Naive B cell (primary cell): ENCODE measurements at places on chromosomes 3 and 15. TPM values are rescaled to one million over a fixed set of nuclear protein-coding genes. Genes with fewer than 3 reads are reported as not detected.

CCDC50 gene
- 68.7 TPM for polyA plus RNA-seq

GRCh38 chr3:70570584-70570983 lies 258.1 kb upstream of the MDFIC2 start:
- DNase-seq, result no peak

DNA sequence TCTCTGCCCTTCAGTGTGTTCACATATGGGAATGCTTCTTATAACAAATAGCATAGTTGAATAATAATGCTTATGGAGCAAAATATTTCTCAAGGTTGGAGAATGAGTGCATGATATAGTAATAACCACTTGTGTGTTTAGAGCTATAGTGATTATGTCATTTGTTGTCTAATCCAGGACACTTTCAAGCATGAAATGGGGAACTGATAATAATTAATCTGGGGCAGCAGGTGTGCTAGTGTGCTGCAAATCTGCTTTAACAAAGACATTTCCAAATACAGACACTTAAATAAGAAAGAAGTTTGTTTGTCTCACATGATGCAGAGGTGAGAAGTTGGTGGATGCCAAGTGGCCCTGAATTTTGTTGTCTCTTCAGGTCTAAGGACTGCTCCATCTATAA lies 579.3 kb upstream of the GRM7 start:
- DNase-seq, result no peak

GRCh38 chr3:126399351-126399735 lies 4.6 kb downstream of the CFAP100 start:
- DNase-seq, result no peak

DNA sequence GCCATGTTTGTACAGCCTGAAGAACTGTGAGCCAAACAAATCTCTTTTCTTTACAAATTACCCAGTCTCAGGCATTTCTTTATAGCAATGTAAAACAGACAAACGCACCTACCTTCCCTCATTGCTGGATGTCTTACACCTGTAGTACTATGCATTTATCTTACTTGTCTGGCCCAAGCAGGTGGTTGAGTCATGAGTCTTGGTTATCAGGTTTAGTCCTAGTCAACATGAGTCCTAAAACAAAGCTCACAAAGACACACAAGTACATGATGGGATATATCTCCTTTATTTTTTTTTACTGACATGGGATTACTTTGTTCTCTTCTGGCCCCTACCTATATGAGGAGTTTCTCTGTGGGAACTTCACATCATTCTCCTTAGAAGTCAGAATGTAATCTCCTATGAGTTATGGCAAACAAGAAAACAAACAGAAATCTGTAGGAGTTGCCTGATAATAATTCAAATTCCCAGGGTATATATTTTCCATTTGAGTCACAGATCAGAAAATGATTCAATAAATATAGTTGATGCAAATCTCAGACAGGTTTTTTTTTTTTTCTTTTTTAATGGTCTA lies 33.6 kb upstream of the PLSCR2 start:
- DNase-seq, result no peak

LTF gene
- not detected for polyA plus RNA-seq

- no peak for DNase-seq
Observed at GRCh38 chr3:112561484-112561733, 353 bp downstream of the ATG3 start.

PPM1L gene
- 2.4 TPM for polyA plus RNA-seq
